ENCODE measurements at places on chromosomes 6 and 20.
A peak's percentile ranks its signal among the peaks of the same experiment; 100 is the strongest.

DNA sequence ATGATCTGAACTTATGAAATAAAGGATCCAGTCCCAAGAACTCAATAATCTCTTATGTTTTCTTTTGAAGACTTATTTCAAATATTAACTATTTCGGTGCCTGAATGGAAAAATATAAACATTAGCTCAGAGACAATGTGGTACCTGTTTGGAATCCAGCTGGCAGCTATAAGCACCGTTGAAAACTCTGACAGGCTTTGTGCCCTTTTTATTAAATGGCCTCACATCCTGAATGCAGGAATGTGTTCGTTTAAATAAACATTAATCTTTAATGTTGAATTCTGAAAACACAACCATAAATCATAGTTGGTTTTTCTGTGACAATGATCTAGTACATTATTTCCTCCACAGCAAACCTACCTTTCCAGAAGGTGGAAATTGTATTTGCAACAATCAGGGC is 4.4 kb upstream of the KIAA0319 start:
- DNase-seq: no peak

- no peak for DNase-seq
Measured at GRCh38 chr6:138374815-138375214, 2.9 kb upstream of the SMIM28 start.

DNA sequence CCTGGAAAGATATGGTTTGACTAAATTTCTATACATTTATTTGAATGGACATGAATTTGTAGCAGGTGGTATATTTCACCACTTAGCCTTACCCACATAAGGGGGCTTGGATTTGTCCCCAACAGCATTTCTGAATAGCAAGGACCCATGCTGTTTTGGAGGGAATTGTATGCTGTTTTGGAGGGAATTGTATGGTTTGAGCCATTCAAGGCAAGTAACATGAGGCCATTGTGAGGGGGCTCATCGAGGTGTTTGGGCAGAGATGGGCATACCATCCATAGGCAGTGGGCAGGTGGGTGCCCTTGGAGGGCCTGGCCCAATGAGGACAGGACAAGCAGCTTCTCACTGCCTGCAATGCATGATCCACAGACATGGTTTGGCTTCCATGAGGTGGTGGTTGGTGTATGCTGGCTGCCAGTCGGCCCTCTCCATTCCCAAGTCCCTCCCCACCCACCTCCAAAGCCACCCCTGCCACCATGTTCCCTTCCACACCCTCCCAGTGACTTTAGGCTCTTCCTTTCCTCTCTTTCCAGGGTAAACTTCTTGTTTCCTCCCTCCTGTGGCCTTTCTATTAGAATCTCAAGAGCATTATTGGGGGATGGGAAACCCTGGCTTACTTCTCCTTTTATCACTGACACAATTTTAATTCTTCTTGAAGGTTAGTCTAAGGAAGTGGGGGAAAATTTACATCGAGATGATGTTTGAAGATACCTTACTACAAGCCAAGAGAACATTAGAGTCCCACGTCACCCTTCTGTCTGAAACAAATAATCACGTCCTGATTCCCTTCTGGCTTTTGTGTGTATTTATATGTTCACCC is 13.2 kb upstream of the PXDC1 start:
- no peak for DNase-seq

DNA sequence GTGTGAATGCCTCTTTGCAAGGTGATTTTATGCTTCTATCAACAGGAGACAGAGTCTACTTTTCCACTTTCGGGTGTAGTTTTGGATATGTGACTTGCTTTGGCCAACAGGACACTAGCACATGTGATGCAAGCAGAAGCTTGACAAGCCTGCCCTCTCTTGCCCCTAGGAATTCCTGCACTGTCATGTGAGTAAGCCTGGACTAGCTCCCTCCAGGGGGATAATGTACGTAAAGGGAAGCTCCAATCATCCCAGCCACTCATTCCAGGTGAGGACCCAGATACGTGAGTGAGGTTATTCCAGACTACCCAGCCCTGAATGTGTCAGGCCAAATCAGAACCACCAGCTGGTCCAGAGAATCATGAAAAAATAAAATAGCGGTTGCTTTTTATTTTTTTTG is 33.3 kb downstream of the BEND3 start:
- DNase-seq: peak; percentile 17

DNA sequence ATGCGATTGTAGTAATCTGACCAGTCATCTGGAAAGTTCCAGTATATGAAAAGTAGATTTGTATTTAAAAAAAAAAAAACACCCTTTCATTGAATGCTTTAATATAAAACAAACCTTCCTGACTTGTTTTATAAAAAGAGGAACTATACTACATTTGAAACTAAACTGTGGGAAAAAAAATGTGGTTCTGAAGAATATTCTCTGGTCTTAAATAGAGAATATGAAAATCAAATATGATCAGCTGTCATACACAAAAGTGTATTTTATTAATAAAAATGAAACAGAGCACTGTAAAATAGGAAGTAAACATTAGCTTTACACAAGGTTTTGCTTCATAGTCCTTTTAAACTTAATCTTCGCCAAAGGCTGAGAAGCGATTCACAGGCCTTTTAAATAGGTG is 25.3 kb upstream of the CD83 start:
- no peak for DNase-seq
